ENCODE measurements at places on chromosomes 3 and 15. TPM values are rescaled to one million over a fixed set of nuclear protein-coding genes. Genes with fewer than 3 reads are reported as not detected.

The XCR1 gene
- total RNA-seq: 0.21 TPM

The NLGN1 gene
- total RNA-seq: not detected

The CHAC1 gene
- total RNA-seq: 1.1 TPM

The SPINT1 gene
- 0.41 TPM for total RNA-seq

DNA sequence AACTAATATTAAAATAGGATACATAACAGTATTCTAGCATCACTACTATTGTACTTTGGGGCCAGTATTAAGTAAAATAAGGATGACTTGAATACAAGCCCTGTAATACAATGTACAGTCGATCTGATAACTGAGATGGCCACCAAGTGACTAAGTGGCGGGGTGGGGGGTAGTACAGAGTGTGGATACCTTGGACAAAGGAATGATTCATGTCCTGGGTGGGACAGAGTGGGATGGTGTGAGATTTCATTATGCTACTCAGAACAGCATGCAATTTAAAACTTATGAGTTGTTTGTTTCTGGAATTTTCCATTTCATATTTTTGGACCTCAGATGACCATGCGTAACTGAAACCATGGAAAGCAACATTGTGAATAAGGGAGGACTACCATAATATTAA, 46.0 kb downstream of the SLC7A14 start:
- no peak for DNase-seq
- H3K4me3 ChIP-seq: no peak overlapping the region
- no peaks in the 10 kb centered on the region for H3K36me3 ChIP-seq
- no peaks in the 10 kb centered on the region for H3K27me3 ChIP-seq
- H3K4me1 ChIP-seq: no peaks in the 10 kb centered on the region

DNA sequence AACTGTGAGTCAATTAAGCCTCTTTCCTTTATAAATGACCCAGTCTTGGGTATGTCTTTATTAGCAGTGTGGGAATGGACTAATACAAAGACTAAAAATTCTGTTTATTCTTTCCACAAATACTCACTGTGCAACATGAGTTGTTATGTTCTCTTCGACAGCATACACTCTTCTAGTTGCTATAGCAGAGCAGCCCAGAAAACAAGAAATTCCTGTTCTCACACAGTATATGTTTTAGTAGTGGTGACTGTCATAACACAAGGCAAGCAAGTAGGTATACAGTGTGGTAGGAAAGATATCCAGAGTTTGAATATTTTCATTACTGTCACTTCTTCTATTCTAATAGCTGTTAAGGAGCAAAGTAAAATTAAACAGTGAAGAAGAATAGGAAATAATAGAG, 453.3 kb downstream of the ROBO1 start:
- H3K4me3 ChIP-seq: no peak overlapping the region
- no peaks in the 10 kb centered on the region for H3K27me3 ChIP-seq
- H3K36me3 ChIP-seq: no peaks in the 10 kb centered on the region
- no peak overlapping the region for H3K27ac ChIP-seq

- no peak for DNase-seq
- no peak overlapping the region for H3K27ac ChIP-seq
- no peaks in the 10 kb centered on the region for H3K36me3 ChIP-seq
- H3K27me3 ChIP-seq: no peaks in the 10 kb centered on the region
- H3K4me3 ChIP-seq: no peak overlapping the region
Measured at GRCh38 chr3:111033470-111034050, 38.1 kb upstream of the NECTIN3 start.

- no peak overlapping the region for H3K27ac ChIP-seq
- DNase-seq: no peak
- H3K4me1 ChIP-seq: peaks cover 9% of the 10 kb centered on the region
- H3K27me3 ChIP-seq: no peaks in the 10 kb centered on the region
- H3K4me3 ChIP-seq: no peak overlapping the region
Measured at GRCh38 chr3:196757876-196758739, 18.5 kb downstream of the PAK2 start.

DNA sequence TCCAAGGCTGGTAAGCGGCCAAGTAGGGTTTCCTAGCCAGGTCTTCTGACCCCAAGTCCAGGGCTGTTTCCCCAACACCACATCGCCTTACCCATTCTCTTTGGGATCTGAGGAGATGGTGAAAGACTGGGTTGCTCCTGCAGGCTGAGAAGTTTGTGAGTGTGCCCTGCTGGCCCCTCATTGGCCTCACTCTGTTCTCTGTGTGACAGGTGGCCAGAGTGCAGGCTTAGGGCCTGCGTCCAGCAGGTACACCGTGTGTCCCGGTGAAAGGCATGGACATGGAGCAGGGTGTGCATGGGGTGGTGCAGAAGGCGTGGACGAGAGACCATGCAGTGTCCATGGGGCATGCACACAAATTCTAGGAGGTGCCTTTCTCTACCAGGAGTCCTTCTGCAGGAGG, 91.3 kb downstream of the DGKG start:
- DNase-seq: no peak
- H3K27me3 ChIP-seq: no peaks in the 10 kb centered on the region
- no peaks in the 10 kb centered on the region for H3K36me3 ChIP-seq

DNA sequence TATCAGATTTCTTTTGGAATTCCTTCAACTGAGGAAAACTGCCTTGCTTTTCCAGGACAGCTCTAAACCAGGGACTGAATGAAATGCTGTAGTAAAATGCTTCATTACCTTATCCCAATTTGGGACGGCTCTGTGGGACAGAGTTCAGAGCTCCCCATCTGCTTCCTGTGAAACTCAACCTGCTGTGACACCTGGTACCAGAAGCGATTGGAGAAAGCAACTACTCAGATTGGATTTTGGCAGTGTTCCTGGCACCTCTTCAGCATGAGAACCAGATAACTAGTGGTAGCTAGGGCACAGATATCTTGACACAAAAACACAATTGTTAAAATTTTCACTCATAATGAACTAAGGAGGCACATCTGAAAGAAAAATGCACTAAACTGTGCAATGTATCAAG, 539.1 kb downstream of the SI start:
- no peak for DNase-seq
- no peak overlapping the region for H3K27ac ChIP-seq
- no peaks in the 10 kb centered on the region for H3K36me3 ChIP-seq
- no peaks in the 10 kb centered on the region for H3K4me1 ChIP-seq
- H3K4me3 ChIP-seq: no peak overlapping the region

DNA sequence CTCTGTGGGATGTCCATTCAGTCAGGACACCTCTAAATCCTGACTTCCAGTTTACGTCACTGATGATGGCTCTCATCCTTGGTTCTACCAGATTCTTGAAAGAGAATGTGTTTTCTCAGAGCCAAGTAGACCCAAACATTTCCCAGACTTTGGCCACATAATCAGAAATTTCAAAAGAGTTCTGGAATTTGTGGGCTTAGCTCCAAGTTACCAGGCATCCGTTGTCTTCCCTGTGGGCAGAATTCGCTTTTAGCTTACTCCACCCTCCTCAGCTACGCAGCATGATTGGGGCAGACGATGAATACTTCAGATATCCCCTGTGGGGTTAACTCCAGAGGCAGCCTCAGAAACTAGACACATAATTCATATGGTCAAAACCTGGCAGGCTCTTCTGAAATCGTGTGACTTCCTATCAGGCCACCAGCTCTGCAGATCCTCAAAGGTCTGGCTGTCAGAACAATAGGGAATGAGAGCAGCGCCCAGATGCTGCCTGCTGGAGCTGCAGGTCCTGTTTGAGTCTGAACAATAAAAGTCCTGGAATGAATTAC, 30.6 kb downstream of the CRTC3 start:
- H3K36me3 ChIP-seq: no peaks in the 10 kb centered on the region
- no peak overlapping the region for H3K27ac ChIP-seq
- H3K27me3 ChIP-seq: no peaks in the 10 kb centered on the region
- H3K4me3 ChIP-seq: no peak overlapping the region
- no peak for DNase-seq

DNA sequence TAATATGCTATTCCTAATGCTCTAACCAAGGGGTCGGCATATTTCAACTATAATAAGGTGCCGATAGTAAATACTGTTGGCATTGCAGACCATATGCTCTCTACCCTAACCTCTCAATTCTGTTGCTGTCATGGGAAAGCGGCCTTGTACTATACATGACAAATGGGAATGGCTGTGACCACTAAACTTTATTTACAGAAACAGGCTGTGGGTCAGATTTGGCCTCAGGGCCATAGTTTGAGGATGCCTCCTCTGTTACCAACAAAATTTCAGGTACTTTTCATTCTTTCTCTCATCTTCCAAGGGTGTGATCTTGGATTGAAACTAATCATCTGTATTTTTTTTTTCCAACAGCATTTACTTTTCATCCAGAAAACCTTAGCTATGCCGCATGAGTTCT, 242.0 kb downstream of the MAGI1 start:
- no peaks in the 10 kb centered on the region for H3K27me3 ChIP-seq
- no peaks in the 10 kb centered on the region for H3K4me1 ChIP-seq
- H3K27ac ChIP-seq: no peak overlapping the region
- no peaks in the 10 kb centered on the region for H3K36me3 ChIP-seq
- H3K4me3 ChIP-seq: no peak overlapping the region
